ENCODE measurements at places on chromosomes 2 and 18.
A peak's percentile ranks its signal among the peaks of the same experiment; 100 is the strongest.

DNA sequence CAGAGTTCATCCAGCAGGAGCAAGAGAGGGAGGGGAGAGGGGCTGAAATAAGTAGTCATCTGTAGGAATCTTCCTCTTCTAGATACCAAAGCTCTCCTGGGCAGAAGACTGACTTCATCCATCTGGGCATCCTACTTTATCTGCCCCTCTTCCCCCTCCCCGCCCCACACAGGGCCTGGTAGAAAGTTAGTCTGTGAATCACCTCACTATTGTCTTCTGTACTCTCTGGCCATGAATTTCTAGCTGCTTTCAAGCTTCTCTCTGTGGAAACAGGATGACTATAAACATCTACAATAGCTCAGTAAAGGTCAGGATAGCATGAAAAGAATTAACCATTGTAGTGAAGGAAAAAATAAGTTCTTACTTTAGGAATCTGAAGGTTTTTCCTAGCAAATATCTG lies 47.7 kb upstream of the RNU4ATAC start:
- DNase-seq: no peak

GRCh38 chr2:9738535-9739496 lies 104.5 kb upstream of the TAF1B start:
- peak; percentile 40 for DNase-seq

- DNase-seq: peak; percentile 87
Measured at GRCh38 chr2:239275044-239275685, 125.7 kb downstream of the HDAC4 start.

- no peak for DNase-seq
Measured at GRCh38 chr18:12880541-12880910, 3.5 kb downstream of the PTPN2 start.

DNA sequence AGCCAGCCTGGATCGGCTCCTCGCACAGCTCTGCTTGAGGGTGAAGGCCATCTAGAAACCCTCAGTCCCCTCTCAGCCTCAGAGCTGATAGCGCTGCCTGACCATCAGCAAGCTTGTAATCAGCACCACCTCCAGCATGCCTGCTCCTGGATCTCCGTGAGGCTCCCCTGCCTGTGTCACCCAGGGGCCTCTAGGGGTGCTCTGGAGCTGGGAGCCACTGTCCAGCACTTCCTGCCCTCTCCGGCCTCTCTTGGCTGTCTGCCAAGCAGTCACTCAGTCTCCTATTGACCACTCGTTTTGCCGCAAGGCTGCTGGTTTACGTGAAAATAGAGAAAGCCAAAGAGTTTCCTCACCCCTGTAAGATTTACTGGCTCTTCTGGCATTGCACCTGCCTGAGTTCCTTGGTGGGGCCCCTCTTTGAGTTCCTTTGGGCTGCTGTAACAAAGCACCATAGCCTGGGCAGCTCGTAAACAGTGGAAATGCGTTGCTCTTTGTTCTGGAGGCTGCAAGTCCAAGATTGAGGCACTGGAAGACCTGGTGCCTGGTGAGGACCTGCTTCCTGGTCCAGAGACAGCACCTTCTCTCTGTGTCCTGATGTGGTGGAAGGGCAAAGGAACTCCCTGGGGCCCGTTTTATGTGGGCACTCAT lies 17.9 kb downstream of the CAPN10 start:
- peak; percentile 41 for DNase-seq

- peak; percentile 14 for DNase-seq
Measured at GRCh38 chr2:161138429-161138828, 21.8 kb upstream of the TANK start.

DNA sequence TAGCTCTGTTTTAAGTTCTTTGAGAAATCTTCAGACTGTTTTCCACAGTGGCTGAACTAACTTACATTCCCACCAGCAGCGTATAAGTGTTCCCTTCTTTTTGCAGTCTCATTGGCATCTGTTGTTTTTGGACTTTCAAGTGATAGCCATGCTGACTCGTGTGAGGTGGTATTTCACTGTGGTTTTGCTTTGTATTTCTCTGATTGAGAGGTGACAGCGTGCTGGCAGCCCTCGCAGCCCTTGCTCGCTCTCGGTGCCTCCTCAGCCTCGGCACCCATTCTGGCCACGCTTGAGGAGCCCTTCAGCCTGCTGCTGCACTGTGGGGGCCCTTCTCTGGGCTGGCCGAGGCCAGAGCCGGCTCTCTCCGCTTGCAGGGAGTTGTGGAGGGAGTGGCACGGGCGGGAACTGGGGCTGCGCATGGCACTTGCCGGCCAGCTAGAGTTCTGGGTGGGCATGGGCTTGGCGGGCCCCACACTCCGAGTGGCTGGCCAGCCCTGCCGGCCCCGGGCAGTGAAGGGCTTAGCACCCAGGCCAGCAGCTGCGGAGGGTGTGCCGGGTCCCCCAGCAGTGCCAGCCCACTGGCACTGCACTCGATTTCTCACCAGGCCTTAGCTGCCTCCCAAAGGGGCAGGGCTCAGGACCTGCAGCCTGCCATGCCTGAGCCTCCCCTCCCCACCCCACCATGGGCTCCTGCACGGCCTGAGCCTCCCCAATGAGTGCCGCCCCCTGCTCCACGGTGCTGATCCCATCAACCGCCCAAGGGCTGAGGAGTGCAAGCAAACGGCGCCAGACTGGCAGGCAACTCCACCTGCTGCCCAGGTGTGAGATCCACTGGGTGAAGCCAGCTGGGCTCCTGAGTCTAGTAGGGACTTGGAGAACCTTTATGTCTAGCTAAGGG lies 151.8 kb downstream of the IRS1 start:
- no peak for DNase-seq

- DNase-seq: no peak
Measured at GRCh38 chr2:7609556-7609955, 692.3 kb downstream of the RNF144A start.

DNA sequence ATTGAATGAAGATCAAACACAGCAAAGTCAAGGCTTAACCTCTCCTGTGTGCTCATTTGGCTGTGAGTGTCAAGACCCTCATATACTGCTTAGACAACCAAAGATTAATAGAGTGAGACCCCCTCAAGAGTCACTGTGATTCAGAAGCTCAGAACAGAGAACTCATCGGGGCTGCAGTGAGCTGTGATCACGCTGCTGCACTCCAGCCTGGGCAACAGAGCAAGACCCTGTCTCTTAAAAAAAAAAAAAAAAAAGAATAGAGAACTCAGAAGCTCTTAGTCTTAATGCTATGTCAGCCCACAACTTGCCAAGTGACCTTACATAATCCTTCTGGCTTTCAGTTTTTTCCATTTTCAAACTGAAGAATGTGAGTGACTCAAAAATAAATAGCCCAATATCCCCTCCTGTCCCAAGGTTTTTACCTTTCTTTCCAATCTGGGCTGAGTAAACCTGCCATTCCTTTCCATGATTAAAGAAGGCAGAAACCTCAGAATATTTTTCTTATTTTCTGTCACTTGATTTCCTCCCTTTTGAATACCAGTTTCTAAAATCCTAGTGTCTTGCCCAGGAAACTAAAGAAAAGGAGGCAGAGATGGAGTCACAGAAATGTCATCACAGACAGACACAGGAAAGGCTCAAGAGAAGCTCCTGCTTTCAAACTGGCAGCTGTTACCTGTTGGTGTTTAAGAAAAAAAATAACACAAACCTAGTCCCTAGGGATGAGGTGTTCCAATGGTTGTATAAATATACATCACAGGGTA lies 102.4 kb downstream of the CACNB4 start:
- no peak for DNase-seq

GRCh38 chr2:8193686-8194615 lies 487.9 kb upstream of the ID2 start:
- no peak for DNase-seq

DNA sequence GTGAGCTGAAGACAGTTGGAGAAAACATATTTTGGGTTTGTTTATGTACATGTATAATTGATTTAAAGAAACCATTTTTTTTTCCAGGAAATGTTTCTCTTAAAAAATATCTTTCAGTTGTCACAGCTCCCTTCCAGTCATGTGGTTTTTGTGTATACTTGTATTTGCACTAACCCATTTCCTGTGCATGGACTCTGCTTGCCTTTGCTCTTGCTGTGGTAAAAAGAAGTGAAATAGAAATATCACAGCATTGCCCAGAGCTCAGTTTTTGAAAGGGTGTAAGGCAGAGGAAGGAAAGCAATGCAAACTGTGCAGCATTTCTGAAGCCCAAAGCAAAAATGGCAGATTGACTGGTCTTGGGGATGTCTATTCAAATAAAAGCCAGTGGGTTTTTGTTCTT lies 10.4 kb upstream of the DOCK10 start:
- DNase-seq: no peak

- peak; percentile 44 for DNase-seq
Measured at GRCh38 chr2:85266146-85267041, 61.4 kb downstream of the TGOLN2 start.

- no peak for DNase-seq
Measured at GRCh38 chr2:133400411-133400810, 167.9 kb downstream of the NCKAP5 start.

GRCh38 chr2:8159211-8159965 lies 522.5 kb upstream of the ID2 start:
- no peak for DNase-seq

DNA sequence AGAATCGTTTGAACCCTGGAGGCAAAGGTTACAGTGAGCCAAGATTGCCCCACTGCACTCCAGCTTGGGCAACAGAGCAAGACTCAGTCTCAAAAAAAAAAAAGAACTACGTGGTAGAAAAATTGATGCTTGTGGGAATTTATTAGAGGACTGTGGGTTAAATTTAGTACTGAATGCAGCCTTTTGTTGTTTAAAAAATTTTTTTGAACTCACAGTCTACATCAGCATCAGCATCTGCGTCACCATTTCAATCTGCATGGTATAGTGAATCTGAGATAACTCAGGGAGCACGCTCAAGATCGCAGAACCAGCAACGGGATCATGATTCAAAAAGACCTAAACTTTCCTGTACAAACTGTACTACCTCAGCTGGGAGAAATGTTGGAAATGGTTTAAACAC lies 30.5 kb downstream of the MARCHF7 start:
- DNase-seq: no peak

DNA sequence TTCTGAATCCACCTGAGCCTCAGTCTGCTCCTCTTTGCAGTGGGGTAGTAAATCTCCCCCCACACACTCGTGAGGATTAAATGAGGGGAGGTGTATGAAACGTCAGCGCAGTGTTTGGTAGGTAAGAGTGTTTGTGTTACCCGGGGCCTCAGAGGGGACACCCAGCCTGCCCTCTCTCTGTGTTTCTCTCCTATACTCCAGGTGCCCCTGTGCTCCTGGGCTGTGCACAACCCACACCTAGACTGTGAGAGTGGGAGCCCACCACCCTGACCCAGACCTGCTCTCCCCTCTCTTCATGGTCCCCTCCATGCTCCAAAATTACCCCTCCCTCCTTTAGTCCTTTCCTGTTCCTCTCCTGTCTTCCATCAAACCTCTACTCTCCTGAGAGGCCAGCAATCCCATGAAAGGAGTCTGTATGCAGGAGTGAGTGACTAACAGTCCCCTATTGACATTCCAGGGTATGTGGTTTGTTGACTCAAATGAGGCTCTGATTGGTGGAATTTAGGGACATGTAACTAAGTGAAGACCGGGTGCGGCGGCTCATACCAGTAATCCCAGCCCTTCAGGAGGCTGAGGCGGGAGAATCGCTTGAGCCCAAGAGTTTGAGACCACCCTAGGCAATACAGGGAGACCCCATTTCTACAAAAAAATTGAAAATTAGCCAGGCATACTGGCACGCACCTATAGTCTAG lies 10.4 kb downstream of the CIB4 start:
- DNase-seq: no peak

DNA sequence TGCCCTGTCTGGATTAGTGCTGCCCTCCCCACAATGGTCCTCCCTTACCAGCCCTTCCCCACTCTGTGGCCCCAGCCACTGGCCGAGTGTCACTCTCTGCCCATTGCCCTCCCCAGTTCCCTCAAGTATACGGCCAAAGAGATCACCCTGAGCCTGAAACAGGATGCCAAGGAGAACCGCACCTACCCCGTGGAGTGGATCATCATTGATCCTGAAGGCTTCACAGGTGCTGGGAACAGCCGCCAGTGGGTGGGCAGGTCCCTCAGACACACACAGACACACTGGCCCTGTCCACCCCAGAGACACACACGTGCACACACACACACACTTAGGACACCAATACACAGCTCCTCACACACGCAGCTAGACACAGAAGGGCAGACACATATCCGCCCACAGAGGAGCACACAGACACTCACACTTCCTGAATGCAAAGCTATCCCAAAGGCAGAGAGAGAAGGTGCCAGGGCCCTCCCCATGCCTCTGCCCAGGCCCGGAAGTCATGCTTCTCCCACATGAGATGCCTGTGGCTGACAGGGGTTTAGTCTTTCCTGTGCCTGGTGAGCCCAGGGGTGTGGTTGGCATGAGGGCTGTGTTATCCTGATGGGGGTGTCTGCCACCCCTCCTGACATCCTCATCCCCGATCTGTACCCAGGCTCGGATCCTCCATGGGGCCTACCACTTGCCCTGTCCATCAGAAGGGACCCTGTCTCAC lies 2.9 kb downstream of the CHRND start:
- no peak for DNase-seq

DNA sequence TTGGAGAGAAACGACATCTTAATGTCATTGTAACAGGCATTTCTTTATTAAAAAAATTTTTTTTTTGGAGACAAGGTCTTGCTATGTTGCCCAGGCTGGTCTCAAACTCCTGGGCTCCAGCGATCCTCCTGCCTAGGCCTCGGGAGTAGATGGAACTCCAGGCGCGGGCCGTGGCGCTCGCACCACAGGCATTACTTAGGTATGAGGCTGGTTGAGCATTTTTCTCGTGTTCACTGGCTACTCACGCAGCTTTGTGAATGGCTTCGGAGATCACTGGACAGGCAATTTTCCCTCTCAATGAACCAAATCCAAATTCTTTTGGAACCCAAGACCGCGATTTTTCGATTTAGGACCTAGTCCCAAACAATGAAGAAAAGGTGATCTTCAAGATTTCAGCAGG lies 795 bp upstream of the TCF7L1 start:
- no peak for DNase-seq

DNA sequence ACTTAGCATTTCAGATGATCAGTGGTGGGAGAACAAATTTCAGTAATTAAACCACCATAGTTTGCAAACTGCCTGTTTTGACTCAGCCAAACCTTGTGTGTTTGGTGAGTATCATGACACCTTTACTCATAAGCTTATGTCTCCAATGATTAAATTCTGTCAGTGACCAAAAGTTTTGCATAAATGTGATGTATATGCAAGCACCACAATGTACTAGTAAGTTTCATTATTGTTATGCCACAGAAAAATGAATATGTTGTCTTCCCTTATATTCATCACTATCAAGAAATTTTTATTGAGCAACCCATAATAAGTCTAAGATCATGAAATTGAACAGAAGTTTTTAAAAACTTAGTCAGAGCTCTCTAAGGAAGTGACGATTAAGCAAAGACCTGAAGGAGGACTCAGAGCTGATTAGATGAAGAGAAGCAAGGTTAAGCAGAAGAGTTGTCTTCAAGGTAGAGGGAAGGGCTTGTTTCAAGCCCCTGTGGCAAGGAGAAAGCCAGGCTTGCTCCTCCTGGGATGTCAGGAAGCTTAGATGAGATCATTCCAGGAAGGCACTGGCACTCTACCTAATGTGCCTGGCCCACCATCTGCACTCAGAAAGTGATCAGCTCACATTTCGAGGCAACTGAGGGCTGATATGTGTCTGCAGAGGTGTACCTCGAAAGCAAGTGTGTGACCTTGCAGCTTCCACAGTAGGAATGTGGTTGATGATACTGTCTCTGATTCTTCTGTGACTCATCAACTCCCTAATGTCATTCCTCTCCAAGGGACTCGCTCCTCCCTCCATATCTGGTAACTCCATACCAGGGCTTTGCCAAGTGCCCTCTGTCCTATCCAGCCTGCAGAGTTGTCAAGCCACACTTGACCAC lies 54.7 kb downstream of the KCTD18 start:
- no peak for DNase-seq

Data from CD4-positive, alpha-beta T cell treated with Interferon gamma for 1 hour (primary cell).